ENCODE measurements at places on chromosomes 6 and 20. TPM values are rescaled to one million over a fixed set of nuclear protein-coding genes. Genes with fewer than 3 reads are reported as not detected.

Gene RBPJL
- not detected for total RNA-seq

Gene CLIC5
- total RNA-seq = 1.9 TPM

Gene EPPIN
- not detected for total RNA-seq

Gene CLDN20
- not detected for total RNA-seq

Gene VSTM2L
- not detected for total RNA-seq

Gene C6orf163
- 5.0 TPM for total RNA-seq

Gene PLEKHG1
- total RNA-seq = 4.5 TPM

Gene HLA-DMA
- 38.7 TPM for total RNA-seq

Gene DCDC2
- total RNA-seq = not detected

Gene OR2B6
- not detected for total RNA-seq

Gene PSORS1C1
- total RNA-seq = not detected

Gene PRL
- 0.30 TPM for total RNA-seq

Gene PRICKLE4
- total RNA-seq = not detected

Gene TFAP2C
- not detected for total RNA-seq

Gene EMILIN3
- total RNA-seq = not detected

Gene GPRC6A
- not detected for total RNA-seq

Gene TSHZ2
- 9.6 TPM for total RNA-seq

Gene BPIFB6
- total RNA-seq = not detected

Gene PPP1R14C
- not detected for total RNA-seq

Gene OR12D3
- total RNA-seq = not detected

Gene SLC32A1
- total RNA-seq = not detected

Gene KCNQ2
- total RNA-seq = 0.30 TPM

Gene TFAP2B
- not detected for total RNA-seq

Gene MMP24
- not detected for total RNA-seq

Gene BMP7
- not detected for total RNA-seq

Gene MYMX
- not detected for total RNA-seq

Gene SIRPD
- 0.58 TPM for total RNA-seq

Gene SNAP25
- total RNA-seq = not detected

Gene RRAGD
- 3.9 TPM for total RNA-seq

Gene BCAS4
- 89.9 TPM for total RNA-seq

Gene ULBP2
- total RNA-seq = not detected

Gene SLC4A11
- 2.1 TPM for total RNA-seq

Gene SOD2
- 86.5 TPM for total RNA-seq

Gene HEY2
- total RNA-seq = 0.33 TPM

Gene KCNK17
- total RNA-seq = not detected

Gene MOG
- not detected for total RNA-seq

Gene PSMB8
- total RNA-seq = 138 TPM

Gene BPIFB3
- total RNA-seq = not detected

Gene OLIG3
- total RNA-seq = not detected

Gene COL21A1
- not detected for total RNA-seq

Gene BPIFB2
- not detected for total RNA-seq

Gene STK38
- 151 TPM for total RNA-seq

Gene IYD
- total RNA-seq = not detected

Measured in naive thymus-derived CD8-positive, alpha-beta T cell (primary cell).